ENCODE measurements at places on chromosomes 7 and 10. TPM values are rescaled to one million over a fixed set of nuclear protein-coding genes. Genes with fewer than 3 reads are reported as not detected.

PPP1R9A gene
- 0.56 TPM for total RNA-seq

SLC13A4 gene
- total RNA-seq = under 0.01 TPM

AMPH gene
- 1.2 TPM for total RNA-seq

WEE2 gene
- not detected for total RNA-seq

DHX32 gene
- total RNA-seq = 57.5 TPM

CCL24 gene
- total RNA-seq = not detected

ZNF804B gene
- total RNA-seq = not detected

NKX1-2 gene
- total RNA-seq = not detected

FOXI2 gene
- not detected for total RNA-seq

ADRA2A gene
- total RNA-seq = under 0.01 TPM

PGAM2 gene
- 0.56 TPM for total RNA-seq
